Vagina (tissue), 2 donors: ENCODE measurements at places on chromosomes 16 and 17. TPM values are rescaled to one million over a fixed set of nuclear protein-coding genes. Genes with fewer than 3 reads are reported as not detected.

The SLC12A3 gene
- not detected for total RNA-seq

- no peak for DNase-seq
These were observed 183.0 kb downstream of the FOXL1 start for GRCh38 chr16:86761111-86762031.

DNA sequence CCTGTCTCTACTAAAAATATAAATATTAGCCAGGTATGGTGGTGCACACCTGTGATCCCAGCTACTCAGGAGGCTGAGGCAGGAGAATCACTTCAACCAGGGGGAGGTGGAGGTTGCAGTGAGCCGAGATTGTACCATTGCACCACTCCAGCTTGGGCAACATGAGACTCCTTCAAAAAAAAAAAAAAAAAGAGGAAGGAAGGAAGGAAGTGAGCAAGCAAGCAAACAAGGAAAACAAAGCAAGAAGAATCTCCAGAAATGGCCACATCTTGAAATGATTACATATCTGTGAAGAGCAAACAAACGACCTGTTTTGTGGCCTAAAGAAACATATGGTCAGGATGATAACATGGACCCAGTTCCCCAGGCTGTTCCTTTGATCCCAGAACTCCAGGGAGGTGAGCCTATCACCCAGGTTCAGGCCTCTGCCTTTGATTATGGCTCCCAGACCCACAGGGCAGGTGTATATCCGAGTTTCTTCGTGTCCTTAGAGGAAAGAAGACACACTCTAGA lies 8.9 kb downstream of the ACOX1 start:
- DNase-seq: no peak

DNA sequence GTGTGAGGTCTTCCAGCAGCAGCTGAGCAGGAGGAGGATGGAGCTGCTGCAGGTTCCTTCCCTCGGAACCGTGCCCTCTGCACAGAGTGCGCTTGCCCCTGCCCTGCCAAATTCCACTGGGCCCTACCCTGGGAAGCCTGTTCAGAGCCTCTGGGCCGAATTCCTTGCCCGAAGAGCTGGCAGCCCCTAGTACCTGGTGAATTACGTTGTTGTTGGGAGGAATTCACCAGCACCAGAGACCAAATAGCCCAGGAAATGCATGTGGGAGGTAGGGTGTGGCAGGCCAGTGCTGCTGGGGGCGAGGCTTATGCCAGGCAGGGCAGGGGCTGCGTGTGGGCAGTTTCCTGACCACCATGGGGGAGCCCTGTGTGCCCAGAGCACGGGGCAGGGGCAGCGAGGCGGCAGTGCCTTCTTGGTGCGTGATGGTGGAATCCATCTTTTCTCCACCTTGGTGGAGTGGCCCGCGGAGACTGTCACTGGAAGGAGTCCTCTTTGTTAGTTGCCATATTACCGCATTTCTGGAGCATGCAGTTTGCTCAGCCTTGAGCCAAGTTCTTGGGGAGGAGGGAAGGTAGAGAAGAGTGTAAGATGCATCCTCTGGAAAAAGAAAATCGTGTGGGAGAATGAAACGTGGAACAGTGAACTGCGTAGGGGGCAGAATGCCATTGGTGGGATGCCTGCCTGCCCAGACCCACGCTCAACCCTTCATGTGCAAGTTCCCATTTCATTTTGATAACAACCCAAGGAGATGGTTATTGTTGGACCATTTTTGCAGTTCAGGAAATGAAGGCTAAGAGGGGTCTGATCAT lies 2.3 kb downstream of the MRC2 start:
- DNase-seq: no peak

- no peak for DNase-seq
These were observed 117.4 kb downstream of the HIC1 start for GRCh38 chr17:2172077-2172851.

The HS3ST2 gene
- 11.8 TPM for total RNA-seq
